Smooth muscle cell of the coronary artery (primary cell): ENCODE measurements at places on chromosomes 3 and 15. TPM values are rescaled to one million over a fixed set of nuclear protein-coding genes. Genes with fewer than 3 reads are reported as not detected.

The ITGB5 gene
- total RNA-seq = 339 and 499 TPM in 2 replicates

The PCLAF gene
- 0.35 and 11.4 TPM in 2 replicates for total RNA-seq

The SATB1 gene
- 13.1 and 23.9 TPM in 2 replicates for total RNA-seq

The GAP43 gene
- total RNA-seq = 0.70 and 5.1 TPM in 2 replicates

The GOLGA6B gene
- total RNA-seq = not detected in 2 replicates

The EIF4A2 gene
- total RNA-seq = 585 and 1,188 TPM in 2 replicates

The P4HTM gene
- 23.9 and 31.9 TPM in 2 replicates for total RNA-seq

The CHL1 gene
- total RNA-seq = not detected in 2 replicates

The ZCWPW2 gene
- 0.45 and 0.82 TPM in 2 replicates for total RNA-seq

The PLS1 gene
- under 0.01 and 2.0 TPM in 2 replicates for total RNA-seq

The HCLS1 gene
- total RNA-seq = 0.60 and 2.2 TPM in 2 replicates

The TP63 gene
- 2.2 TPM in 1 of 2 replicates, not detected in the other for total RNA-seq

The CSTA gene
- 0.75 and 5.1 TPM in 2 replicates for total RNA-seq

The CRYGS gene
- 0.75 and 1.4 TPM in 2 replicates for total RNA-seq

The DAZL gene
- not detected in 2 replicates for total RNA-seq

The LEKR1 gene
- 0.38 and 0.47 TPM in 2 replicates for total RNA-seq

The PTX3 gene
- 809 and 818 TPM in 2 replicates for total RNA-seq

The DVL3 gene
- 35.6 and 48.4 TPM in 2 replicates for total RNA-seq

The ANKRD63 gene
- not detected in 2 replicates for total RNA-seq
